H9 (cell line): ENCODE measurements at places on chromosomes 5 and 9. TPM values are rescaled to one million over a fixed set of nuclear protein-coding genes. Genes with fewer than 3 reads are reported as not detected.

DNA sequence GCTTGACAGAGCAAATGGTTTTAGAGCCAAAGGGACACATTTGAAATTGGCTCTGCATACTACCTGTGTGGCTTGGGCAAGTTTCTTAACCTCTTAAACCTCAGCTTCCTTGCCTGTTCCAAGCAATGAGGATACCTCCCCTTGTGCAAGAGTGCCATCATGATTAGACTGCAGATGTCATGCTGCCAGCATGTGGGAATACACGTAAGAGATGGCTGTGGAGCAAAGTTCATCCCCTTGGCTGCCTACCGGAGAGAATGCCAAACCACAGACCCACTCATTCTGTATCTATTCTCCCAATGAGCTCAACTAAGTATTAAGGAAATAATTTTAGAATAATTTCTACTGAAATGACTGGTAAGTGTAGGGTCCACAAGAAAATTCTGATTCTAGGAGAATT is 101.3 kb downstream of the WDR41 start:
- no peak overlapping the region for H3K27ac ChIP-seq
- no peaks in the 10 kb centered on the region for H3K4me1 ChIP-seq
- no peaks in the 10 kb centered on the region for H3K36me3 ChIP-seq
- H3K4me3 ChIP-seq: no peak overlapping the region
- H3K27me3 ChIP-seq: no peaks in the 10 kb centered on the region
- no peak for DNase-seq

DNA sequence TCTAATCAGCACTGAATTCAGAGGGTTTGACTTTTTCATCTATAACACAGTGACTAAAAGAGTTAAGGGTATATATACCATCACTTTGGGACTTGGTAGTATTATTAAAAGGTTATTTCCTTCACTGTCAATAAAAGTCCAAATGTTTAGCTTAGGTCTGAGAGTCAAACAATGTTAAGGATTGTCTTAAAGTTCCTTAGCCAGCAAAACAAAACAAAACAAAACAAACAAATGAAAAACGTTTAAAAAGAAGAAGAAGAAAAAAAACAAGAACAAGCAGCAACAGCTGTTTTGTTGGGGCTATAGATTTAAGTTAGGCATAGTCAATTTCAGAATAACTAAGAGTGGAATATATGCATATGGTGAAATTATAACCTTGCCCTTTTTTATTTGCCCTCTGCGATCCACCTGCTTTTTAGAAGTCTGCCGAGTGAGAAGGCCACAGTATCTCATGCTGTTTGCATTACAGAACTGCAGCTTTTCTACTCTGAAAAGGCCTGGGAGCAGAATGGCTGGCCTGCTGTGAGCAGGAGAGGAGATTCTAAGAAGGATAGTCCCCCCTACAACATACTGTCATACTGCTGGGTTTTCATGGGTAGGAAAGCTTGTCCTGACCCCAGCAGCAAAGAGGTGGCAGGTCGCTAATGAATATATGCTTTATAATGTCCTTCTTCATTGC is 141.7 kb downstream of the NTRK2 start:
- H3K4me3 ChIP-seq: no peak overlapping the region
- H3K27ac ChIP-seq: no peak overlapping the region
- no peaks in the 10 kb centered on the region for H3K36me3 ChIP-seq
- peak; percentile 31 for DNase-seq

DNA sequence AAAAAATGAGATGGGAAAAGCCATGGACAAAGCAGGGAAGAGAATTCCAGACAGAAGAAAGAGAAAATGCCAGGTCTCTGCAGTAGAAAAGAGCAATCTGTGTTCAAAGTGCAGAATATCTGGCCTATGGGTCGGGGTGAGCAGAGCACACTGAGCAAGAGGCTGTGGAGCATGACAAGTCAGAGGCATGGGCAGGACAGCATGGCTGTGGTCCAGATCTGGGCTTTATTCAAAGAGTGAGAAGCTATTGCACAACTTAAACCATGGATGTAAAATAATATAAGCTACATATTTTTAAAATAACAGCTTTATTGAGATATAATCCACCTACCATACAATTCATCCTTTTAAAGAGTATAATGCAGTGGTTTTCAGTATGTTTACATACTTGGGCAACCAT is 133.1 kb upstream of the SPDL1 start:
- no peaks in the 10 kb centered on the region for H3K4me1 ChIP-seq
- H3K36me3 ChIP-seq: no peaks in the 10 kb centered on the region
- no peak overlapping the region for H3K4me3 ChIP-seq
- no peaks in the 10 kb centered on the region for H3K27me3 ChIP-seq
- no peak overlapping the region for H3K27ac ChIP-seq

DNA sequence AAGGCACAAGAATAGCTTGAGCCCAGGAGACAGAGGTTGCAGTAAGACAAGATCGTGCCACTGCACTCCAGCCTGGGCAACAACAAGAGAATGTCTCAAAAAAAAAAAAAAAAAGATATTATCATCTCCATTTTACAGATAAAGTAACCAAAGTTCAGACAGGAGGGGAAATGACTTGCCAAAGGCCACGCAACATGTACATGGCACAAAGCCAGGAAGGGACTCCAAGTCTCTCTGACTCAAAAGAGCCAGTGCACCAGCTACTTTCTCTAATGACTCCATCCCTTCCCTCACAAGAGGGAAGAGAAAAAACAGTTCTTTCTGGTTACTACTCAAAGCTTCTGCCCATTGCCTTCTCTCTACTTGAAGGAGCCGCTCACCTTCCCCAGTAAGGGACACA is 34.1 kb downstream of the SIL1 start:
- H3K27me3 ChIP-seq: no peaks in the 10 kb centered on the region
- peaks cover 13% of the 10 kb centered on the region for H3K4me1 ChIP-seq
- no peaks in the 10 kb centered on the region for H3K36me3 ChIP-seq
- no peak overlapping the region for H3K4me3 ChIP-seq
- no peak overlapping the region for H3K27ac ChIP-seq
- no peak for DNase-seq

DNA sequence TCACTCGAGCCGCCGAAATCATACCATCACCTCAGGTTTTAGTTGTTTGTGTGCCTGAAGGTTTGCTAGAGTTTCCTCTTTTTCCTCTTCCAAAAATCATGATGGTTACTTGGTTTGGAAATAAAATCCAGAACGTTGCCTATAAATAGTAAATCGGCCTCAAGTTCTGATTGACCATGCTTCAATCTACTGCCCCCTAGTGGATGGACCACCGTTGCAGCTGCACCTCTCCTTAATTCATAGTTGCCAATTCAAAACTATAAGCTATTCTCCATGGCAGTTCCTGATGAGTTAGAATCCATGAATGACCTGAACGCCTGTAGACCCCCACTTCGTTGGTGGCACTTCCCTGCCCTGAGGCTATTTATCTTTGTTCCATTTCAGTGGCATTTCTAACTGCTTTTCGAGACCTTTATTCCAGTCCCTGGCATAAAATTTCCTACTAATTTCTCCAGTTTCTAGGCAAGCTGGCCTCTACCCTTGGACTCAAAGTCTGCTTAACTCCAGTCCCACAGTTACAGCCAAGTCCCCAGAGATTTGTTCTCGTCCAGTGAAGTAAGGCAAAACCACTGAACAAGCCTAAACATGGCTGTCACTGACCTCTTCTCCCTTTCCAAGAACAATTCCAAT is 422.6 kb downstream of the EFNA5 start:
- H3K4me1 ChIP-seq: no peaks in the 10 kb centered on the region
- H3K27ac ChIP-seq: no peak overlapping the region
- no peak overlapping the region for H3K4me3 ChIP-seq

- no peaks in the 10 kb centered on the region for H3K27me3 ChIP-seq
- DNase-seq: no peak
- no peaks in the 10 kb centered on the region for H3K36me3 ChIP-seq
- H3K4me1 ChIP-seq: no peaks in the 10 kb centered on the region
- H3K4me3 ChIP-seq: no peak overlapping the region
Measured at GRCh38 chr9:13360188-13360587, 80.7 kb upstream of the MPDZ start.

GRCh38 chr9:109448223-109448622 is 49.9 kb downstream of the PTPN3 start:
- no peak overlapping the region for H3K27ac ChIP-seq
- no peaks in the 10 kb centered on the region; the same call in 1 of the 2 replicates for H3K4me1 ChIP-seq
- no peaks in the 10 kb centered on the region for H3K27me3 ChIP-seq
- DNase-seq: no peak
- H3K36me3 ChIP-seq: no peaks in the 10 kb centered on the region
- H3K4me3 ChIP-seq: no peak overlapping the region

DNA sequence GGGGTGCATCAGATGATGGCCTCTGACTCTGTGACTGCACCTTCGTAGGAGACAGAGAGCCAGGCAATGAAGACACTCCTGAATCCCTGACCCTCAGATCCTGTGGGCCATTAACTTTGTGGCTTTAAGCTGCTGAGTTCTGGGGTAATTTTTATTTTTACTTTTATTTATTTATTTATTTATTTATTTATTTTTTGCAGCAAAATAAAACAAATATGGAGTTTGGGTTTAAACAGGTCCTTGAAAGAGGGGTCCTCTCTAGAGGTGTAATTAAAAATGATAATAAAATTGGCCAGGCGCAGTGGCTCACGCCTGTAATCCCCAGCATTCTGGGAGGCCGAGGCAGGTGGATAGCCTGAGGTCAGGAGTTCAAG is 104.9 kb upstream of the RAPGEF1 start:
- no peak for DNase-seq
- H3K27ac ChIP-seq: no peak overlapping the region
- H3K27me3 ChIP-seq: no peaks in the 10 kb centered on the region
- no peak overlapping the region for H3K4me3 ChIP-seq
- no peaks in the 10 kb centered on the region for H3K4me1 ChIP-seq

GRCh38 chr9:3012842-3013241 is 168.9 kb upstream of the PUM3 start:
- no peak overlapping the region for H3K4me3 ChIP-seq
- DNase-seq: no peak
- no peak overlapping the region for H3K27ac ChIP-seq
- no peaks in the 10 kb centered on the region for H3K4me1 ChIP-seq
- H3K36me3 ChIP-seq: no peaks in the 10 kb centered on the region

DNA sequence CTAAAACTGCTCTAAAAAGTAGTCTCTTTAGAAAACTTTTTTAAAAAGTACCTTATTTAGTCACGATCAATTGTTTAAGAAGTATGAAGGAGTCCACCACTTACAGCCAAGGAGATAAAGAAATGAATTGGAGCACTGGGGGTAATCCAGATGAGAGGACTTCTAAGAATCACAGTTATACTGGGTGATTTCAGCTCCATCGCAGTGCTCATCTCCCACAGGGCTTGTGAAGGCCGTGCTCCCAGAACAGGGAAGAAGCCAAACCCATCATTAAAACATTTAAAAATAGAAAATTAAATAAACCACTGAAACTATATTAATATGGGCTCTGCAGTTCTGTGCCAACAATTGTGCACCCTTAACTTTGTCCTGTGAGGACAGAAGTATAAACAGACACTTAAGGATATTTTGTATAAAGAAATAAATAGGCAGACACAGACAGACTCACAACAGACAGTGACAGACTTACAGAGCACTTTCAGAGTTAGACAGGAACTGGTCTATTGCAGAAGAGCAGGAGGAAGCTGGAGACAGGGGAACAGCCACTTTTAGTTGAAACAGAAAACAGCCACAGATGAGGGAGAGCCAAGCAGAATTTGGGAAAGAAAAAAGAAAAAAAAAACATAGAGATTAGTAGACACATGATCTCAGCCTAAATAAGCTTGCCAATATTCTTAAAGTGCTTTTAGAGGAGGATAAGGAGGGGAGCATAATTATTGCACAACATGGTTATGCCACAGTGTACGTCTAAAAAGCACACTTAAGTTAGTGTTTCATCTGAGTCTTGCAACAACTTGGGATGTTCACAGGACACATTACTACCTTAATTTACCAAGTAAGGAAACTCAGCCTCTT is 81.8 kb downstream of the FBXO38 start:
- no peak for DNase-seq
- no peak overlapping the region for H3K4me3 ChIP-seq
- no peaks in the 10 kb centered on the region for H3K4me1 ChIP-seq
- no peak overlapping the region for H3K27ac ChIP-seq

- no peak for DNase-seq
- H3K36me3 ChIP-seq: no peaks in the 10 kb centered on the region
- no peak overlapping the region for H3K4me3 ChIP-seq
Measured at GRCh38 chr5:136057401-136058038, 28.7 kb downstream of the TGFBI start.

DNA sequence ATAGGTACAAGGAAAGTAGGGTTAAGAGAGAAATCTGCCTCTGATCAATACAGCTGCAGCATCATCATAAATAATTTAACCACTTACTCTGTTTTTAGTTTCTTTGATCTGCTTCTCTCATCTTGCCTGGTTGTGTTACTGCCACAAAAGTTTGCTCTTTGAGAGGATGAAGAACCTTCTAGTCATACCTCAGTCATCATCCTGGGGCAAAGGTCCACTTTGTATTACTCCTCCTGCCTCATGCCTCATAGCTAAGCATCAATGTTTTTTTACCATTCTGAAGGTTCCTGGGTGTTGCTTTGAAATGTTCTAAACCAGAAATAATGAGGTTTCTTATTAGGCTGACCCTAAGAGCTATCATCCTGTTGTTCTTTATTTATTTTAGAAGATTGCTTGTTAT is 17.1 kb upstream of the TRIM36 start:
- H3K27ac ChIP-seq: no peak overlapping the region
- no peak overlapping the region for H3K4me3 ChIP-seq
- H3K36me3 ChIP-seq: no peaks in the 10 kb centered on the region
- no peak for DNase-seq

GRCh38 chr5:11383506-11384095 is 520.6 kb downstream of the CTNND2 start:
- no peak for DNase-seq
- no peak overlapping the region for H3K4me3 ChIP-seq
- peaks cover 23% of the 10 kb centered on the region; the same call in 1 of the 2 replicates for H3K27me3 ChIP-seq
- no peak overlapping the region for H3K27ac ChIP-seq
- peaks cover 3% of the 10 kb centered on the region; the same call in 1 of the 2 replicates for H3K4me1 ChIP-seq
- no peaks in the 10 kb centered on the region for H3K36me3 ChIP-seq

- no peak for DNase-seq
- no peaks in the 10 kb centered on the region; the same call in 1 of the 2 replicates for H3K4me1 ChIP-seq
- no peak overlapping the region for H3K27ac ChIP-seq
- H3K27me3 ChIP-seq: no peaks in the 10 kb centered on the region; the same call in 1 of the 2 replicates
- no peak overlapping the region for H3K4me3 ChIP-seq
Measured at GRCh38 chr5:93255796-93256195, 325.2 kb downstream of the NR2F1-AS1 start.

- H3K4me1 ChIP-seq: peaks cover 3% of the 10 kb centered on the region; the same call in 1 of the 2 replicates
- no peak for DNase-seq
- H3K27me3 ChIP-seq: no peaks in the 10 kb centered on the region
- H3K27ac ChIP-seq: no peak overlapping the region
- H3K4me3 ChIP-seq: no peak overlapping the region
Measured at GRCh38 chr5:119379942-119380547, 24.2 kb downstream of the TNFAIP8 start.

GRCh38 chr5:6432206-6432605 is 16.5 kb upstream of the UBE2QL1 start:
- DNase-seq: no peak
- no peaks in the 10 kb centered on the region for H3K27me3 ChIP-seq
- no peak overlapping the region for H3K27ac ChIP-seq

Gene MEIKIN
- total RNA-seq: not detected in 2 replicates

Gene ZNF658
- 3.6 and 4.9 TPM in 2 replicates for total RNA-seq

Gene ENTPD2
- 4.0 and 5.1 TPM in 2 replicates for total RNA-seq

Gene C5orf34
- total RNA-seq: 7.7 and 8.4 TPM in 2 replicates

Gene PCDHA9
- total RNA-seq: 0.46 and 0.55 TPM in 2 replicates

Gene ALDOB
- not detected in 2 replicates for total RNA-seq

Gene PDE8B
- 0.07 TPM in 1 of 2 replicates, not detected in the other for total RNA-seq

Gene ELL2
- total RNA-seq: 27.5 and 27.7 TPM in 2 replicates

Gene THBS4
- total RNA-seq: 18.6 and 19.0 TPM in 2 replicates

Gene TRIM36
- 14.6 and 19.3 TPM in 2 replicates for total RNA-seq
